ENCODE measurements at places on chromosomes 2 and 18.
A peak's percentile ranks its signal among the peaks of the same experiment; 100 is the strongest.

GRCh38 chr18:79203017-79203605 lies 133.9 kb downstream of the ATP9B start:
- DNase-seq, result no peak

- no peak for DNase-seq
Measured at GRCh38 chr2:69701100-69701945, 40.6 kb upstream of the ANXA4 start.

DNA sequence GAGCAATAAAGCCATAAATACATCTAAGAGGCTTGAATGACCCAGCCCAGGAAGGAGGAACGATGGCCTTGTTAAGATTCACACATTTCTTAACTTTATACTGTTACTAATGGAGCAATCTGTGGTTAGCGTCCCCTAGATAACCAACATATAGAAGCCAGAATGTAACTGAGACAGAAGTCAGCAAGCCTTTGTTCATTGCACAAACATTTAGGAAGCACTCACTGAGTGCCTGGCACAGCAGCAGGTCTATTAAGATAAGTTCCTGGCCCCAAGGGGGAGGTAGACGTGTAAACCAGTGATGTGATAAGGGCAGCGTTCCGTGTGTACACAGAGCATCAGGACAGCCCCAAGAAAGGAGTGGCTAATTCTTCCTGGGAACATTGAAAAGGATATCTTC lies 63.6 kb upstream of the ATL2 start:
- DNase-seq, result peak; percentile 90

- no peak for DNase-seq
Measured at GRCh38 chr2:230589497-230590015, 123.1 kb upstream of the CAB39 start.

DNA sequence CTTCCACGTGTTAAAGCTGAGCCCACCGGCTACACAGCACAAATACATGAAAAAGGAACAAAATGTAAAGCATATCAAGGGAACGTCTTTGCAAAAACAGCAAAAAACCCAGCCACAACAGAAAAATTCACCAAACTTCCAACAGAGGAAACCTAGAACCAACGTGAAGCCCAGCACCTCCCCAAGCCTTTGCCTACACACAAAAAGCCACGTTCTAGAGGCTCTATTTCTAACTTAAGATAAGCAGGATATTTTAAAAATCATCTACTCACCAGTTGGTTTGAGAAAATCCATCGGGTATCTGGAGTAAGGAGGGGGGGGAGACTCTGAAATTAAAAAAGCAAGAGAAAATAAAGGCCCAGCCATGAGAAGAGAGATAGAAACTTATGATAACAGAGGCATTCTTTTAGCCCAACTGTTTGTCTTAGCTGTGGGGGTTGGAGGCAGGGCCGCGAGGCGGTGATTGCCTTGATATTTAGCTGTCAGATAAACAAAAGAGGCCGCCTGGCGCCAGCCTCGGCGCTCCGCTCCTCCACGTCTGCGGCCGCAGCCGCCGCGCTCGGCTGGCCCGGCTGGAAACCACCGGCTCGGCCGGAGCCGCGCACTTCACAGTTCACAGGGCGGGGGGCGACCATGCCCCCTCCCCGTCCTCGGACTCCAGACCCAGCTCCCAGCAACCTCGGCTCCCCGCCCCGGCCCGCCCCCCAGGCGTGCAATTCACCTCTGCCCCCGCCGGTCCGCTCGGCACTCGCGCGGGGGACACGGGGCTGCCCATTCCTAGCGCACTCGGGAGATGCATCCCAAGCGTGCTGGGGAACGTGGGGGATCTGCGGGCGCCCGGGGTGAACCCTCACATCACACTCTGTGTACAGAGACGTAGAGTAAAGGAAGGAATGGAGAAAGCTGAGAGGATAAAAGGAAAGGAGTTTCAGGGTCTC lies 2.4 kb downstream of the SMAD7 start:
- DNase-seq, result peak; percentile 67

GRCh38 chr2:224436634-224437033 lies 34.7 kb upstream of the FAM124B start:
- no peak for DNase-seq

GRCh38 chr2:200081236-200081635 lies 125.9 kb downstream of the MAIP1 start:
- DNase-seq, result no peak

DNA sequence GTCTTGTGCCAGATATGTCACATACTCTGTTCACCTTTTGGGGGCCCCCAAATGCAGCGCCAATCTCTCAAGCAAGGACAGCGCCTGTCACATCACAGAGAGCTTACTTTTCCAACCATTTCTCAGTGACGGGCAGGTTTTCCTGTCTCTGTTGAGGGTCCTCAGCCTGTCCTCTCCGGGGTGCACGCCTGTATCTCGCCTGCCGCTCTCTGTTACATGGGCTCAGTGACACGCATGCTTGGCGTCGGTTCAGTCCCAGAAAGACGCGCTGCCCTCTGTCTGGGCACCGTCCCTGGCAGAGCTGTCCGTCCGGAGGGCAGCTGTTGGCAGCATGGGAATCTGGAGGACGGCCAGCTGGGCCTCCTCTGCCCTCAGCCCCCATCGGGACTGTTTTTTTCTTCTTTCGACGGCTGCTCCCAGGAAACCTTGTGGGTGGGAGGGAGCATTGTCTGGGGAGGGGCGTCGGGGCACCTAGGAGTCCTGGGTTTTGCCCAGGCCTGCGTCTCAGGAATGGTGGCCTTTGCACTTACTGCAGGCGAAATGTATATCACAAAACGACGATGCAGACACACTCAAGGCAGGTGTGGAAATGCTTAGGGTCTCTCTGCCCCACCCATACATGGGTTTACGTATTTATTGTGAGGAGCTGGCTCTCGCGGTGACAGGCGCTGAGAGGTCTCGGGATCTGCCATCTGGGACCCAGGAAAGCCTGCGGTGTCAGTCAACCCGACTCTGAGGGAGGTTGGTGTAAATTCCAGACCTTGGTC lies 30.9 kb downstream of the RTP5 start:
- DNase-seq, result no peak

GRCh38 chr18:75874401-75875089 lies 447.0 kb upstream of the SMIM21 start:
- DNase-seq, result no peak

DNA sequence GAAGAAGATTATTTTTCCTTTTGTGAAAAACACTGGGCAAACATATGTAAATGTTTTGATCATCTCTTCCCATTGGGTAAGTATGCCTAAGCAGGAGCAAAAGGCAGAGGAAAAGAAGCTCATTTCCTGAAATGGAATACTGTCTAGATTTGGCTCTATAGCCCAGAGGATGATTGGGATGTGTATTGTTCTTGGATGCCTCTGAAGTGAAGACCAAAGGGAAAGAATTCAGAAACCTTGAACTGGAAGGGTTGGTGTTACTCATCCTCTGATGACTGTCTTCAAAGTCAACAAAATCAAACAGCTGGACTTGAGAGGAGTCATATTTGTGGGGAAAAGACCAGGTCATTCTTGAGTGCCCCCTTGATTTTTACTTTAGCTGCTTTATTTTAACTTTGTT lies 112.6 kb upstream of the NT5C1B start:
- no peak for DNase-seq

GRCh38 chr18:63161032-63161760 lies 158.4 kb downstream of the BCL2 start:
- DNase-seq, result no peak

GRCh38 chr2:219331560-219332213 lies 857 bp downstream of the RESP18 start:
- peak; percentile 60 for DNase-seq

DNA sequence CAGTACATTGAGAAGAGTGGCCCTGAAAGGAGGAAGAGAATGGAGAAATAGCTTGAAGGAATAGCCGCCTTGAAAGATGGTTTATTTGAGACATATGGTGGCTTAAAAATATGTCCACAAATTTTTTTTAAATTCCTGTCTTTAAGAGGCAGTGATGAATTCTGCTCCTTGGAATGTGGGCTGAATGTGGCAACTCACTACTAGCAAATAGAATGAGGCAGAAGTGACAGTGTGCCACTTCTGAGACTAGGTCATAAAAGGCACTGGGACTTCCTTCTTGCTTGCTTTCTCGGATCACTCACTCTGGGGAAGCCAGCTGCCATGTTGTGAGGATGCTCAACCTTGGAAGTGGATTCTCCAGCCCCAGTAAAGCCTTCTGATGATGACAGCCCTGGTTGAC lies 67.0 kb downstream of the FAM161A start:
- no peak for DNase-seq

GRCh38 chr2:196248467-196249094 lies 77.2 kb upstream of the STK17B start:
- no peak for DNase-seq

DNA sequence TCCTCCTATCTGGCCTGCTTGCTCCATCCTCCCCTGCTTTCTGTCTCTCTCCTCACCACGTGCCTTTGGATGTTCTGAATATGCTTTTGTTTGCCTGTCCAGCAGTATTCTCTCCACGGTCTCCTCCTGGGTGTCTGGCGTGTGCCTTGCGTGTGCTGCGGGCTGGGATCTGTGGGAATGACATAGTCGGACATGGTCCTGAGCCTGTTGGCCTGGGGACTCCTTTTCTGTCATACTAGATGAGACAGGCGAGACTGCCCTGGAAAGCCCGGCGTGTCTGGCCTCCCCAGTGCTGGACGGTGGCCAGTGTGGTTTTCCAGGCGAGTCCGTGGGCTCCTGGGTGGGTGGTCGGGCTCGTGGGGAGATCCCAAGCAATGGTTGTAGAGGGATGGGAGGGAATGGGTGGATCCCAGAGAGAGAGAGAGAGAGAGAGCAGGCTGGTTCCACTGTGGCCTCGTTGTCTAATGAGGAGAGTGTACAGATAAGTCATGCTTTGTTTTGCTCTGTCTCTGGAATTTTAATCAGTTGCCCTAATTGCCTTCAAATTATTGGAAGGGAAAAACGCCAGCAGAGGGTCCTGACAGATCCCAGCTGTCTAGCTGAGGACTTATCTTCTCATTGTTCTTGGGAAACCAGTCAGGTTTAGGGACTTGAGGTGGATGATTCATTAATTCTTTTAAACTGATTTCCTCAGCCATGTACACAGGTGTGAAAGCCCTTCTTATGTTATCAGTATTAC lies 58.3 kb downstream of the HPCAL1 start:
- no peak for DNase-seq

DNA sequence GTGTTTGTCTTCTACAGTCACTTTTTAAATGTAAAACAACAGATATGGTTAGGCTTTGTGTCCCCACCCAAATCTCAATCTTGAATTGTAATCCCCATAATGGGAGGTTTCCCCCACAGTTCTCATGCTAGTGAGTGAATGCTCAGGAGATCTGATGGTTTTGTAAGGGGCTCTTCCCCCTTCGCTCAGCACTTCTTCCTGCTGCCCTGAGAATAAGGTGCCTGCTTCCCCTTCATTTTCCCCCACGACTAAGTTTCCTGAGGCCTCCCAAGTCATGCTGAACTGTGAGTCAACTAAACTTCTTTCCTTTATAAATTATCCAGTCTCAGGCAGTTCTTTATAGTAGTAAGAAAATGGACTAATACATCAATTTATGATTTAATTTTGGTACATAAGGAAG lies 118.0 kb upstream of the SNTG2 start:
- no peak for DNase-seq

DNA sequence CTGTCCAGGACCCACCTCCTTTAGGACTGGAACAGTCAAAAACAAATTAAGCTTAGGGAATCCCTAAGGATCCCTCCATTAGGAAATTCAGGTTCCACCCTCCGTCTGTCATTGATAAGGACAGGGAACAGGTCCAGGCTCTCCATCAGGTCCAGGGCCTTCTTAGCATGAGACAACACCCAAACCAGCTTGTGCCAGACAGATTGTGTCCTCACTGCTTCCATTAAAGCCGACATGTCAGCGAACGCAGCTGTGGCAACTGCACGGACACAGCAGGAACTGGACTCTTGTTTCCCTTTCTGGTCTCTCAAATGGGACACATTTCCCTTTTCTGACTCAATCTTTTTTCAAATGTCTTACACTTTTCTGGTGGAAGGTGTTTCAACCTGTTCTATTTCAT lies 81.4 kb downstream of the BCL11A start:
- DNase-seq, result no peak

GRCh38 chr2:233168445-233168844 lies 83.0 kb upstream of the ATG16L1 start:
- DNase-seq, result no peak

GRCh38 chr2:118309946-118310680 lies 221.8 kb downstream of the INSIG2 start:
- peak; percentile 61 for DNase-seq

DNA sequence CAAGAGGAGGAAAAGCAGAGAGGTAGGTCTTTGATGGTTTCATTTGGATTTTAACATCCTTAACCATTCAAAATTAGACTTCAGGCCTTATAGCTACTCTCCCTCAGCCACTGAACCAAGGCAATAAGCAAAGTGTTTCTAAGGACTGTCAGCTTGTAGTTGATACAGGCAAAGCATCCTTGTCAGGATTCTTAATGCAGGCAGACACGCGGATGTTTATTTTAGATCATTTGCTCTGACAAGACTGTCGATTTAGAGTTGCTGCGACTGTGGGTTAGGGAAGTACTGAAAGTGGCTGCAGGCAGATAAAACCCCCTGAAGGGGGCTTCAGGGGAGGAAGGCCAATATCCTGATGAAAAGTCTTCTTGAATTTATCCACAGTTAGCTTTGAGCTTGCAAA lies 46.6 kb downstream of the CDH20 start:
- no peak for DNase-seq

DNA sequence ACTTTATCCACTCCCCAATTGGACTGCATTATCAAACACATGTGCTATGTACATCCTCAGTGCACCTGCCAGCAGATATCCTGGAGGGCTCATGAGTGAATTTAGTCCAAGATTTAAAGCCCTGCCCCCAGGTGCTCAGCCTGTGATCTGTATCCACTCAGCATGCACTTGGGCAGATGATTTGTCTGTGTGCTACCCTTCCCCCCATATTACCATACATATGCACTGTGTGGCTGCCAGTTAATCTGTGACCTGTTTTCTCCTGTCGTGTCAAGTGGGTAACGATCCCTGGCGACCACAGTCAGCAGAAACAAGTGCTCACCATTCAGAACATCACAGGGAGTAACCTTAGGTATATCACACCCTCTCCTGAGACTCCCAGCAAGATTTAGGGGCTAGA lies 10.2 kb downstream of the NAGK start:
- DNase-seq, result no peak

DNA sequence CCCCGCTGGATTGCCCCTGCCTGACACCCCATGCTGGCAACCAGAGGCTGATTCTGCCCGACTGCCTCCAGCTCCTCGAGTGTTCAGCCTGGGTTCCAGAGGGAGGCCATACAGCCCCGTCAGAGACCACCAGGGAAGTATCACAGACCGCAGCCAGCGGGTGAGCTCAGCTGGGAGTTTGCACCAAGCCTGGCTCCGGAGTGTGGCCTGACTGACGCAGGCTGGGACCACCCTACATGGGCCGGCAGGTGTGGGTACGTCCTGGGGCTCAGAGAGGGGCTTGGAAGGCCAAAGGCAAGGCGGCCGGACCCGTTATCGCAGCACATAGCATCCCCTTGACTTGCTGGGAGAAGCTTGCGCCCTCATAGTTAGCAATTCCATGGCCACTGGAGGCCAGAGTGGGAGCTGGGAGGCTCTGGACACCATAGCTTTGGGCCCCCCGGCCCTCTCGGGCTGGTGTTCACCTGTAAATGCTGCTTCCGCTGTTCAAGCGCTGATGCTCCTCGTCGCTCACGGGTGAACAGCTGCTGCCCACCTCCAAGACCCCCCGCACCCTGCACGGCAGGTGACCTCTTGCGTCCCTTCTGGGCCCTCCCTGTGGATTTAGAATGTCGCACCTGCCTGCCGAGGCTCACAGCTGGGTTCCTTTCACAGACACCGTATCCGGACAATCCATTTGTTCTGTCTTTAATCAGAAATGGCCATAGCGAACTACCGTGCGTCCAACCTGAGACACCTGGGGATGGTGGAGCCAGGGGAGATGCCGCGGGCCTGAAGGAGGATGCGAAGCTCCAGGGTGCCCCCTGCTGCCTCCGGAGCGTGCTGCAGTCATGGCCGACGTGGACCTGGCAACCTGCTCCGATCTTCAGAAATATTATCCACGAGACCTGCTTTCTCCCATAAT lies 31.2 kb upstream of the SLC66A3 start:
- DNase-seq, result peak; percentile 60
